ENCODE measurements at places on chromosomes 13 and 19. TPM values are rescaled to one million over a fixed set of nuclear protein-coding genes. Genes with fewer than 3 reads are reported as not detected.

DNA sequence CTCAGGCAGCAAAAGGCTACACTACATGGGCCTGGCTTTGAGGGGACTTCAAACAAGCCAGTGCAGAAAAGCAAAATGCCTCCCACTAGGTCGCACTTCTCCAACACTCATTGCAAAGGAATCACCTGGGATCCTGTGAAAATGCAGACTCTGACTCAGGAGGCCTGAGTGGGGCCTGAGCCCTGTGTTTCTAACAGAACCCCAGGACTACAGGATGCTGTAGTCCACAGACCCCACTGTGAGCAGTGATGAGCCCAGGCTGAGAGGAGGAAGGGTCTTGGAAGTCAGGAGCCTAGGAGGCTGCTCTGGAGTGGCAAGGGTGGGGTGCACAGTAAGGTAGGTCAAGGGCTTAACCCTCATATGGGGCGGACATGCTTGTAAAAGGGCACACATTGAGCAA lies 46.7 kb upstream of the SERP2 start:
- no peaks in the 10 kb centered on the region for H3K4me1 ChIP-seq
- H3K27me3 ChIP-seq = no peaks in the 10 kb centered on the region
- H3K27ac ChIP-seq = no peak overlapping the region
- no peak overlapping the region for H3K4me3 ChIP-seq

DNA sequence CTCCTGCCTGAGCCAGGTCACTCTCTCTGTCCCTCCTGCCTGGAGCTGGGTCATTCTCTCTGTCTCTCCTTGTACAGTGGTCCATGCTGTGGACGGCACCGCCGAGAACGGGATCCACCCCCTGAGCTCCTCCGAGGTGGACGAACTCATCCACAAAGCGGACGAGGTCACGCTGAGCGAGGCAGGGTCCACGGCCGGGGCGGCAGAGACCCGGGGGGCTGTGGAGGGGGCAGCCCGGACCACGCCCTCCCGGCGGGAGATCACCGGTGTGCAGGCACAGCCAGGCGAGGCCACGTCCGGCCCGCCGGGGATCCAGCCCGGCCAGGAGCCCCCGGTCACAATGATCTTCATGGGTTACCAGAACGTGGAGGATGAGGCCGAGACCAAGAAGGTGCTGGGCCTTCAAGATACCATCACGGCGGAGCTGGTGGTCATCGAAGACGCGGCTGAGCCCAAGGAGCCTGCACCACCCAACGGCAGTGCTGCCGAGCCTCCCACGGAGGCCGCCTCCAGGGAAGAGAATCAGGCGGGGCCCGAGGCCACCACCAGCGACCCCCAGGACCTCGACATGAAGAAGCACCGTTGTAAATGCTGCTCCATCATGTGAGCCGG lies 4.6 kb upstream of the MISP start:
- no peaks in the 10 kb centered on the region for H3K27me3 ChIP-seq
- no peaks in the 10 kb centered on the region for H3K4me1 ChIP-seq
- no peak overlapping the region for H3K4me3 ChIP-seq

DNA sequence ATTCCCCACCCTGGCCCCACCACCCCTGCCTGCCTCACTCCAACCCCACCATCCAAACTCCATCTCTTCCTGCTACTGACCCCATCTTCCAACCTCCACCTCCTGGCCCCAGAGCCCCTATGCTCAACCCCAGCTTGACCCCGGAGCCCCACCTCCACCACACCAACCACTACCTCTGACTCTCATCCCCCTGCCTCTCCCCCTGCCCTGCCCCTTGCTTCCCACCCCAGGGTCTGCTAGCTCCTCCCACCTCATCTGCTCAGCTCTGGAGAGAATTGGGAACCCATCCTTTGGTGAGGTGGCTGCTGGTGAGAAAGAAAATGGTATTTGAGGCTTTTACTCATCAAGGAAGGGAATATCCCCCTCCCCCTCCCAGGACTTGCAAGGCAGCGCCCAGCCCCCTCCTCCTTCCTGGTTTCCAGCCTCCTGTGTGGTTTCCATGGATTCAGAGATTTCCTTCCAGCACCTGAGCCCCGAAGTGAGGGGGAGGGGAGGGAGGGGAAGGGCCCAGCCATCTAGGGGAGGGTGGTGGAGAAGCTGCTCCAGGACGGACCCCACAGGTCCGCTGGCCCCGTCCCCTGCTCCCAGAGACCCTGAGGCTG lies 11.4 kb upstream of the PEPD start:
- no peak for DNase-seq
- H3K4me1 ChIP-seq = no peaks in the 10 kb centered on the region
- no peak overlapping the region for H3K4me3 ChIP-seq
- no peaks in the 10 kb centered on the region for H3K27me3 ChIP-seq
- no peaks in the 10 kb centered on the region for H3K36me3 ChIP-seq

The DIRAS1 gene
- 2.9 TPM for total RNA-seq

The GPC5 gene
- total RNA-seq = 2.6 TPM

The ZNF599 gene
- total RNA-seq = 7.3 TPM

All from adrenal gland (tissue), 19 donors.